Mucosa of descending colon (tissue), 3 donors: ENCODE measurements at places on chromosomes 4 and X. TPM values are rescaled to one million over a fixed set of nuclear protein-coding genes. Genes with fewer than 3 reads are reported as not detected.

DNA sequence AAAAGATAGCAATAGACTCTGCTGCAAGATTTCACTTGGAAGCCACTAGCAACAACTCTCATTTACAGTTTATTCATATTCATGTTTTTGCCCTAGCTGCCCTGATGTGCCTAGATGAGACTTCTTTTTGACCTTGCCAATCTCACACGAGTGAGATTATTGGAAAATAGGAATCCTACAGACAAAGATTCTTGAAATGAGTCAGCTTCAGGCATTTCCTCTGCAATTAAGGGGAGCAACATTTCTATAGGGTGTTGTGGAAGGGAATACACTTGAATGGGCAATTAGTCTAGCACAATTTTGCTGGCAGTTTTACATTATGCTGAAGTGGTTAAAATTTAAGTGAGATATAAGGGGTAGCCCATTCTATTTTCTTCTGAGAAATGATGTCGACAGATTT lies 217.0 kb upstream of the FAT4 start:
- no peak for DNase-seq

DNA sequence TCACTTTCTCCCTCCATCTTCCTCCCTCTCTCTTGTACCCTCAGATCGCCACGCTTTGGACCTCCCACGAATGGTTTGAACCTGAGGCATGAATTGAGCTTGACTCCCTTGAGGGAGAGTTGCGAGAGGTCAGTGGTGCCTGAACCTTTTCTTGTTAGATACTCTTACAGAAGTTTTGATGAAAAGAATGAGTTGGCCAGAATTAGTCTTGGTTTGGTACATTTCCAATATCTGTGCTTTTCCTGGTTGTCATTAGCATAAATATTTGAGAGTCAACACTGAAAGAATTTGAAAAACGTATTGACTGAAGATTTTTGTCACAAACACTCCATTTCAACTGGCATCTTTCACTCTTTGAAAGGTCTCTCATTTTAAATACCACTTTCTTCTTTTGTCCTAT lies 510.6 kb upstream of the DIPK2B start:
- DNase-seq: no peak

- DNase-seq: no peak
Measured at GRCh38 chr4:17385403-17385802, 126.5 kb downstream of the QDPR start.

GRCh38 chr4:183960046-183960420 lies 54.9 kb downstream of the STOX2 start:
- DNase-seq: peak; percentile 43

- DNase-seq: no peak
Measured at GRCh38 chr4:108619372-108620100, 840 bp upstream of the RPL34 start.

Gene ZGRF1
- 6.8 TPM for total RNA-seq

DNA sequence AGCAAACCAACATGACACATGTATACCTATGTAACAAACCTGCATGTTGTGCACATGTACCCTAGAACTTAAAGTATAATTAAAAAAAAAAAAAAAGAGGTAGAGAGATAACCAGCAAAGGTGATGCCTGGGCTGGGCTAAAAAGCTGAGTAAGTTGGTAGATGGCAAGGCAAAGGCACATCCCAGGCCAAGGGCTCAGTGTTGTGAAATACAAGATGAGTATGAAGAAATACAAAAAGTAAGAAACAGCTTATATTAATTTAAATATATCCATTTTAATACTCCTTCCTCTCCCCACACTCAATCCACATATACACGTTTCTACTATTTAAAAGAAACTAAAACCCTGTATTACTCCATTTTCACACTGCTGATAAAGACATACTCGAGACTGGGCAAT lies 25.8 kb downstream of the TEC start:
- no peak for DNase-seq
